ENCODE measurements at places on chromosomes 7 and 10.
A peak's percentile ranks its signal among the peaks of the same experiment; 100 is the strongest.

GRCh38 chr10:2300231-2300630, 562.9 kb upstream of the ADARB2 start:
- DNase-seq: no peak

GRCh38 chr7:44311561-44312495, 13.6 kb downstream of the CAMK2B start:
- no peak for DNase-seq

DNA sequence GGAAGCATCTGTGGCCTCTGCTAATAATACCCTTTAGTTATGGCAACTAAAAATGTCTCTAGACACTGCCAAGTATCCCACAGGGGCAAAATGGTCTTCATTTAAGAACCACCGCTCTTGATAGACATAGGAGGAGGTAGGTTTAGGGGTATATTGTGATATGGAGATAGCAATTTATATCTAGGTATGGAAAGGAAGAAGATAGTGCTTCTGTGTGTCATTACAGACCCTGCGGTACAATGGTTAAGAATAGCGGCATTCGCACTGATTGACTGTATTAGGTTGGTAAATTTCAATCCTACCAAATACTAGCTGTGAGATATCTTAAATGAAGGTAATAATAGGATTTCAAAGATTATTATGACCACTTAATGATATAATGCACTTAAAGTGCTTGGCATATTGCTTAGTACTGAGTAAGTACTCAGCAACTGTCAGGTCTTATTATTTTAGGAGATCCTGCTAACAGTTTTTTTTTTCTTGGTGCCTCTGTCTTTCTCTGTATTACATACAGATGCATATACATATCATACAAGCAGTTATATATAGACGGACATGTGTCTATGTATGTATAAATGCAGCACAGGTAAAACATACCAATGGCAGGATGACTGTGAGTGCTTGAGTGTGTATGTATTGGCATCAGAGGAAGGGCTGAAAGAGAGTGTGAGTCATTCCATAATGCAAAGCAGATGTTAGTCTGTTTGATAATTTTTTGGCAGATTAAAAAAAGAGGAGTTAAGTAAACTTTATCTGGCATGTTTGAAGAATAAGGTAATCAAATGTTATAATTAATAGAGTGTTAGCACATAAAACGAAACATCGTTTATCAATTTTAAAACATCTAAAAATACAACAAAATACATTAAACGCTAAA, 50.0 kb upstream of the ITGB8 start:
- DNase-seq: no peak

- DNase-seq: no peak
Observed at GRCh38 chr7:88226886-88227516, 7.2 kb upstream of the SRI start.

DNA sequence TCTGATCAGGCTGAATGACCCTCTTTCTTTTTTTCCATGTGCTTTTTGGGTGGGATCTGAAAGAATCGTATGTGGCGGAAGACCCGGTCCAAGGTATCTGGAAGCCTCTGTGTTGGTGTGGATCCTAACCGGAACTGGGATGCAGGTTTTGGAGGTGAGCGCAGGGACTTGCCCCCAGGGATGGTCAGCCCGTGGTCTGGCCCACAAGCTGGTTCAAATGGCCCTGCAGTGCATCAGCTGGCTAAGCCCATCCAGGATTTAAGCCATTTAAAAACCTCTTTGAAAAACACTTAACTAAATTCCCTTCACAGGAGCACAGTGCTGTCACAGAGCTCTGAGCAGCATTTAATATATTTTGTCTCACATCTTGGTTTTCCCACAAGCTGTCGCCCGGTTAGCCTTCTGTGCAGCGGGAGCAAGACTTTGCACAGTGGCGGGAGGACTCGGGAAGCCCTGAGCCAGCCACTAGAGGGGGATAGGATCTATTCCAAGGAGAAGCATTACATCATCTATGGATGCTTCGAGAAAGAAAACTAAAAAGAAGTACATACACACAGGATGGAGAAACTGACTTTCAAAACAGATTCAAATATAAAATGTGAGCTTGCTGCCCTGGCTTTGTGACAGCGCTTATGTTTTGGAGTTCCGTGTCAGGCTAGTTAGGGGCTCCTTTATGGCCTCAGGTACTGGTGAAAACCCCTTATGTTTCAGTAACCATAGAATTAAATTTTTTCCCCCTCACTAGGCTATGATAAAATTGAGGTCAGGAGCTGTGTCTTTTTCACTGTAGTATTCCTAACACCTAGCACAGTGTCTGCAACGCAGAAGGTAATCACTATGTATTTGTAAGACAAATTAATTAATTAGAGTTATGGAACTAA, 11.3 kb downstream of the CPA2 start:
- no peak for DNase-seq

DNA sequence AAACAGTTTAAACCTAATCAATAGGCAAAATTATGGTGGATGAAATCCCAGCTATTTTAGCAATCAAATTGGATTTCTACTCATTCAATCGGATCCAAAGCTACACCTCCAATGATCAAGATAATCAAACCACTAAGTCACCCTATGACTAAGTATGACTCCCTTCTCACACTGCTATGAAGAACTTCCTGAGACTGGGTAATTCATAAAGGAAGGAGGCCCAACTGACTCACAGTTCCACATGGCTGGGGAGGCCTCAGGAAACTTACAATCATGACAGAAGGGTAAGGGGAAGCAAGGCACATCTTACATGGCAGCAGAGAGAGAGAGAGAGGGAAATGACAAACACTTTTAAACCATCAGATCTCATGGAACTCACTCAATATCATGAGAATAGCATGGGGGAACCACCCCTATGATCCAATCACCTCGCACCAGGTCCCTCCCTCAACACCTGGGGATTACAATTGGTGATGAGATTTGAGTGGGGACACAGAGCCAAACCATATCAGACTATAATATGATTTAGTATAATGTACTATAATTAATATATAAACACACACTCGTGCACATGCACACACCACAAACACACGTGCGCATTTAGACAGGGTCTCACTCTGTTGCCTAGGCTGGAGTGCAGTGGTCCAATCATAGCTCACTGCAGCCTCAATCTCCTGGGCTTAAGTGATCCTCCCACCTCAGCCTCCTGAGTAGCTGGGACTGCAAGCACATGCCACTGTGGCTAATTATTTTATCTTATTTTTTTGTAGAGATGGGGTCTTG, 213.6 kb upstream of the FOXK1 start:
- DNase-seq: no peak

- peak; percentile 6 for DNase-seq
Observed at GRCh38 chr7:151759591-151760042, 117.3 kb downstream of the PRKAG2 start.

- no peak for DNase-seq
Observed at GRCh38 chr10:59655309-59655708, 54.3 kb downstream of the SLC16A9 start.

DNA sequence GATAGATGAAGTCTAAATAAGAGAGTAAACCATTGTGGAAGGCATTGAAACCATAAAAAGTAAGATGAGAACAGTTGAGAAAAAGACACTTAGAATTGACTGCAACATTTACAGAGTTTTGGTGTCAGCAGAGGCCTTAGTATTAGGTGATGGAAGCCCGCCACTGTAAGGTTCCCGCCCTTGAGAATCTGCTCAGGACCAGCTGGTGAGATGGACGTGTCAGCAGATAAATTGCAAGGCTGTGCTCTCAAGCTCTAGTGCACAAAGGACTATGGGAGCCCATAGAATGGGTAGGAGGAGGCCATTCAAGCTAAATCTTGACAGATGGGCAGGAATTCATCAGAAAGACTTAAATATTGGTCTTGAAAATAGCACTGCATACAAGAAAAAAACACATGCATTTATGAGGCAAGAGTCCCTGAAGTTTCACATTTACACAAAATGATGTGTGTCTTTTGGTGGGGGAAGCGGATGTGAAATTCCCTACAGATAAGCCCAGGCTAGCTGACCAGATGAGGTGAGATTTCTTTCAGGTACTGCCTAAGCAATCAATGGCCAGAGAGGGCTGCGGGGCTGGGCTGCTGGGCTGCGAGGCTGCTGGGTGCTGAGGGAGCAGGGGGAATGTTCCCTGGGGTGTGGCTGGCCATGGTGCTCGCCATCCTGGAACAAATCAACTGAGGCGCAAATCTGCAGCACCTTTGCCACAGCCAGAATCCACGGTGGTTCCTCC, 42.5 kb downstream of the SYPL1 start:
- no peak for DNase-seq

DNA sequence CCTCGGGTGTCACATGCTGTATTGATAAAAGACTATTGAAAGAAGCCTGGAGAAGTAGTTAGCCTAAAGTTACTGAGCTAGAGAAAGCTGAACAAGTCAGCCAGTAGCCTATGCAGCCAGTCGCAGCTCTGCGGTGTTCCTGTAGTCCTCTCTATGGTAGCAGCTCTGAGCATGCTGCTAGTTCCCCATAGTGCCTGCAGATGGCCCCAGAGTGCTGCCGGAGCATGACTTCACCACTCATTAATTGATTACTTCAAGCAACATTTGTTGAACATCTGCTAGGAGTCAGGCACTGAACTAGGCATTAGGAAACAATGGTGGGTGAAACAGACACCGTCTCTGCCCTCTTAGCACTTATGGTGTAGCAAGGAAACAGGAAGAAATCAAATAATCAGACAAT, 422.7 kb downstream of the SORCS3 start:
- DNase-seq: no peak

All from activated naive CD4-positive, alpha-beta T cell (primary cell).